ENCODE measurements at places on chromosomes 1 and 21. TPM values are rescaled to one million over a fixed set of nuclear protein-coding genes. Genes with fewer than 3 reads are reported as not detected.

DNA sequence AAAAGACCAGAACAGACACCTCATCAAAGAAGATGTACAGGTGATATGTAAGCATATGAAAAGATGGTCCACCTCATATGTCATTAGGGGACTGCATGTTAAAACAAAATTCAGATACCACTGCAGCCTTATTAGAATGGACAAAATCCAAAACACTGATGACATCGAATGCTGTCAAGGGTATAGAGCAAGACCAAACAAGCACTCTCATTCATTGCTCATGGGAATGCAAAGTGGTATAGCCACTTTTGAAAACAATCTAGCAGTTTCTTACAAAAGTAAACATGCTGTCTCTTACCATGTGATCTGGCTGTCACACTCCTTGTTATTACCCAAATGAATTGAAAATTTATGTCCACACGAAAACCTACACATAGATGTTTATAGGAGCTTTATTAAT, 426.6 kb upstream of the ESRRG start:
- no peak for DNase-seq

DNA sequence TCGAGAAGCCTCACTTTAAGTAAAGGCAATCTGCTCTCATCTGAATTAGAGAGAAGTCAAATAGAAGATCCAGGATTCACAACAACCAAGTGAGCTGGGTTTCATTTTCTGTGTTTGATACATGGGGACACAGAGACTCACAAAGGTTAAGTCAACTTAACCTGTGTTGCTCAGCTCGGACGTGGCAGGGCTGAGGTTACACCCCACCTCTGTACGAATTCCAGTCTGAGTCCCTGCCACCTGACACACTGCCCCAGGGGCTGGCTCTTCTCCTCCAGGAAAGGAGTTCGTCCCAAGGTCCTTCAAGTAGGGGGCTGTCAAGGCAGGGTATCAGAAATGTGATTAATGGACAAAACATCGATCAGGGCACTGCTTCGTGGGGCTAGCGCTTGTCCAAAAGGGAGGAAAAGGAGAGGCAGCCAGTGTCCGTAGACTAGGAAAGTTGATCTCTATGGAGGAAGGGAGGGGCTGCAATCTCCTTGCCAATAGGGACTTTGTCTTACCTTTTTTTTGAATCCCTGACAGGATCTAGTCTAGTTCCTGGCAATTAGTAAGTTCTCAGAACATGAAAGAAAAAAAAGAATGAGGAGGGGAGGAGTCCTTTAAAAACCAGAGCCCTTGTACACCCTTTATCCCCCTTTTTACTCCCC, 116.4 kb downstream of the CNIH3 start:
- no peak for DNase-seq

PGLYRP3 gene
- not detected for polyA plus RNA-seq

- no peak for DNase-seq
These were observed 15.5 kb downstream of the PAXBP1 start for GRCh38 chr21:32756096-32756495.

PPM1J gene
- polyA plus RNA-seq, result 8.5 TPM

DNA sequence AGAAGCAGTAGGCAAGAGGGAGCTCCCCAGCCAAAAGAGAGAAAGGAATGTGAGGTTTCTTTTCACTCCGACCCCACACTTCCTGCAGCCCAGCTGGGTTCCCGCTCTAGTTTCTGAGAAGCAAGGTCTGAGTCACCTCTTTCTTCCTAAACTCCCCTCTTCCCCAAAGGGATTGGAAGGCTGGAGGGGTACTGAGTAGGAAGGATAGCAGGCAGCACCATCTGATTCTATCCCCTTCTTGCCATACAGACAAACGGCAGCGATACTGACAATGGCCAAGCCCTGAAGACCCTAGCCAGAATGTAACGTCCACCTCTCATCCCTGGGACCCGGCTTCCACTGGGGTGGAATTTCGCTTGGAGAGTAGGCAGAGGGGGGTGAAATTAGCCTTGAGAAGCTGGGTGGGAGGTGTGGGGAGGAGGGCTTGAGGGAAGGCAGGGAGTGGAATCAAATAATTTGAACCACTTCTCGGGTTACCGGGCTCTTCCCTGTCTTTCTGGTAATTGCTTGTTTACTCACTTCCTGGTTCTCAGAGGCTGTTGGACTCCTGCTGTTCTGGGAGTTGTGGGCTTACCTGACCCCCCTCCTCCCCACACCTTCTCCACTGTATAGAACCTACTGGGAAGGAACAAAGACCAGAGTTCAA, 13.2 kb downstream of the IER5 start:
- no peak for DNase-seq

DNA sequence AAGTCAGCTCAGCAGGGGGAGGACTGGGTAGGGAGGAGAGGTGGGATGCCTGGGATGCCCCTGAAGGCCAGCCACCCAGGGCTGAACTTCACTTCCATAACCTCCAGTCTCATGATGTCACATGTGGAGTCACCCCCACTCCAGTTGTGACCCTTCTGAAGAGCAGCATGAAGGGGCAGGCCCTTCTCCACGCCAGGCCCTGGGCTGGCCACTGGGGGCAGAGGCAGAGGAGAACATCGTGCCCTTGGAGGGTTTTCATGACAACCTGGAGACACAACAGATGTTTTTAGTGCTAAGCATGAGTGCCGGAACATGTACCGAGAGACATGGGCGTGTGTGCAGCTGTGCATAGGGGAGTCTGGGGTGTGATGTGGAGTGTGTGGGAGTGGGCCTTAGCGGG, 37.6 kb downstream of the FAAH start:
- no peak for DNase-seq

DNA sequence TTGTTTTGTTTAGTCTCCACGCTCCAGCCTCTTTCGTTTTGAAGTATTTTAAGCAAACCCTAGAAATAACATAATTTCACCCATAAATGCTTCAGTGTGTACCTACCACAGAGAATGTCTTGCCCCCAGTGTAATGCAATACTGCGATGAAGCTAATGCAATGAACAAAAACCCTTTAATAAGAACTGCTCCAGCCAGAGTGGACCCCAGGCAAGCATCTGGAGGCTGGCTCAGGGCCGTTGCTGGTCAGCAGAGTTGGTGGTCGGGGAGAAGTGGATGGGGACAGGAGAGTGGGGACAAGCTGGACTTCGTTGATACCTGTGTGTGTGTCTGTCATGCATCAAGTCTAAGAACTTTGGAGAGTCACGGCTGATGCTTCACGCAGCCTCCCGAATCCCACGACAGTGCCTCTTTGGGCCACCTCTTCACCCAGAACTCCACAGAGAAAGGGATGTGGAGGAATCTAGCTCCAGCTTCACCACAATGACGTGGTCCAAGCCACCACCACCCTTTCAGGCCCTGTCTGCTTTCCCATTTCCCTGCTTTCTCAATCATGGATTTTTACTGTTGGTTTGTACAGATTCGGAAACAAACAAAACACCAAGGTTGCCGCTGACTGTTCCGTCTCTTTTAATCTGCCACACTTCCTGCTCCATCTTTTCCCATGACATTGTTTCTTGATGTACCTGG, 108.6 kb upstream of the ERRFI1 start:
- DNase-seq, result no peak

GJB5 gene
- polyA plus RNA-seq, result not detected

DNA sequence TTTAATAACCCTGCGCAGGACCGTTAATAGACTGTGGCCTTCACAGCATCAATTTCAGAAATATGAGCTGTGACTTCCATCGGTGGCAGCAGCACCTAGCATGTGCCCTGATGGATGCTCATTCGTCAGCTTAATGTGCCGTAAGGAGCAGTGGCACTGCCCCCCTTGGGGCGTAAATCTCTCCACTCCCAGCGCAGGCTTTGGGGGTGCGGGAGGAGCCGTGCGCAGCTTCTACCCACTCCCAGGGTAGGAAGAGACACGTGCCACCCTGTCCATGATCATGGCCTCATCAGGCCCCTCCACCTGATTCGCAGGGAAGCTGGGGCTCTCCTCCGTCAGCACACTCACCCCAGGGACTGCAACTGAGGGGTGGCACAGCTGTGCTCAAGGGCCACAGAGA, 149.5 kb downstream of the NPHP4 start:
- no peak for DNase-seq

- no peak for DNase-seq
These were observed 108.1 kb downstream of the NPHP4 start for GRCh38 chr1:5884110-5884509.

- DNase-seq, result peak; percentile 95
These were observed 29.1 kb downstream of the KNCN start for GRCh38 chr1:46522184-46522968.

Measured in K562 (cell line).